Stimulated activated naive CD8-positive, alpha-beta T cell treated with anti-CD3 and anti-CD28 coated beads, Interleukin-15, Interleukin-2, amounts not matched to agents 100 U/mL and 50 U/mL, for 24 hours (primary cell): ENCODE measurements at places on chromosomes 16 and 17.

DNA sequence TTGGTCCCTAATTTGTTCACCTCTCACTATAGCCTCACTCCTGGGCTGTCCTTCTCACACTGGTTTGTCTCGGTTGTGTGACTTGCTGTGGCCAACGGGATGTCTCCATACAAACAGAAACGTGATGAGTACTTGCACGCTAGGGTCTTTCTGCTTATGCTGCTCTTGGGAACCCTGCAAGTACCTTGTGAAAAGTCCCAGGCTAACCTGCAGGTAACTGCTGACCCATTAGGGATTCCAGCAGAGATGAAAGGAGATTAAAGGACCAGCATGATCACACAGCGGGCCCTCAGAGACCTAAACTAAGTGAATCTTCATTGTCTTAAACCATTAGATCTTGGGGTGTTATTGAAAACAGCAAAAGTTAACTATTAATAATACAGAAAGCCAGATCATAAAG lies 562.8 kb upstream of the GOT2 start:
- no peak for DNase-seq

DNA sequence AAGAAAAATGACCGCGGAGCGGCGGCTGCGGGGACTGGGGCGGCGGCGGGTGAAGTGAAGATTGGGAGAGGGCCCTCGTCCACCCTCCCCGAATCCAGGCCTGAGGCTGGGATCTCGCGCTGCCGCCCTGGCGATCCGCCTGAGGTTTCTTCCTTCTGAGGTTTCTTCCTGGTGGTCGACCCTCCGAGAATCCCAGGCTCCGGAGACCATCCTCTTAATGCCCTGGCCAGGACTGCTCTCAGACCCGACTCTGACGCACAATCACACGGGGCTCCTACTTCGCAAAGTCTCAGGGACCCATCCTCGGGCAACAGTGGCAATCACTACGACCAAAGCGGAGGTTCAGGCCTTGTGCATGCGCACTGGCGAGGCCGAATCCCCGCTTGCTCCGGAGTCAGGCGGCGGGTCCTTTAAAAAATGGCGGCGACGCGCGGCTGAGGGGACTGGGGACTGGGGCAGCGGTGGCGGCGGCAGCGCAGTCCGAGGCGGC lies 18.0 kb upstream of the KCNJ18 start:
- DNase-seq, result no peak

- DNase-seq, result no peak
Measured at GRCh38 chr17:27491713-27492190, 35.5 kb downstream of the KSR1 start.

DNA sequence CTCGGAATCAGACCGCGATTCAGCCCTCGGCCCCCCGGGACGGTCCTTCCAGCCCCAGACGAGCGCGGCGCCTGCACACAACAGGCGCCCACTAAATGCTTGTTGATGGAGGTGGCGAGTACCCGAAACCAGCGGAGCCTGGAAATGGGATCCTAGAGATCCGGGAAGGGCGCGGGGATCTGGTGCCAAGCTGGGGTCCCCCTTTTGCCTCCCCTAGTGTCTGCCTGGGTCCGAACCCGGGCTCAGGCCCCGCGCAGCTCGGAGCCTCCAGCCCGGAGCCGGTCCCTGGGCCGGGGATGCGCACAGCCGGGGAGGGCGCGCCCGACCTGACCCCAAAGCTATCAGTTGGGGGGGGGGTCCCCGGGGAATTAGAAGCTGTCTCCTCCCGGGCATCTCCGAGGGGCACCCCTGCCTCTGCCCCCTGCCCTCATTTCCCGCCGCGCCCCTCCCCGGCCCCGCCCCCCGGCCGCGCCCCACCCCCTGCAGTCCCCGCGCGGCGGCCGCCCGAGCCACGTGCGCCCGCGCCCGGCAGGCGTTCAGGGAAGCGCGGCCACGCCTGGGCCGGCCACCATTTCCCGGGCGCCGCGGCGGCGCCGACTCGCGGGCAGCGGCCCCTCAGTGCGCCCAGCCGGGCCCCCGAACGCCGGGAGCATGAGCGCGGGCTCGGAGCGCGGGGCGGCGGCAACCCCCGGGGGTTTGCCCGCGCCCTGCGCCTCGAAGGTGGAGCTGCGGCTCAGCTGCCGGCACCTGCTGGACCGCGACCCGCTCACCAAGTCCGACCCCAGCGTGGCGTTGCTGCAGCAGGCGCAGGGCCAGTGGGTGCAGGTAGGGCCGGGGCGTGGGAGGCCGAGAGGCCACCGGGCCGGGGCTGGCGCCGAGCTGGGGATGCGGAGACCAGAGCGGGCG lies at the start of gene CPNE7:
Gene CPNE7, plus strand, starts transcription at position 512 of the 906 bp plus-strand sequence. Its CDS starts 140 bp downstream, at position 652.
- peak; percentile 37 for DNase-seq

DNA sequence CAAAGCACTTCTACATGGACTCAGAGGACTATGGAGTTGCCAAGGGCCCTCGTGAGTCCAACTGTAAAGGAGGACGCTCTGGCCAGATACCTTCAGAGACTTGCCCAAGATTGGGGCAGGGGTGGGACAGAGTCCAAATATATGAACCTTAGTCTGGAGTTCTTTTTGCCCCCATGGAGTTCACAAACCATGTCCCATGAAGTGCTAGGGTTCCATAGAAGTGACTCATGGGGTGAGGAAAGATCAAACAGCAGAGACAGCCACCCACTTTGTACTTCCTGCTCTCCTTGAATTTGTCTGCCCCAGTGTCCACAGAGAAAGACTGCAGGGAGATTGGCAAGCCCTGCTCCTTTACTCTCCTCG lies 29.0 kb downstream of the SRL start:
- DNase-seq, result no peak

DNA sequence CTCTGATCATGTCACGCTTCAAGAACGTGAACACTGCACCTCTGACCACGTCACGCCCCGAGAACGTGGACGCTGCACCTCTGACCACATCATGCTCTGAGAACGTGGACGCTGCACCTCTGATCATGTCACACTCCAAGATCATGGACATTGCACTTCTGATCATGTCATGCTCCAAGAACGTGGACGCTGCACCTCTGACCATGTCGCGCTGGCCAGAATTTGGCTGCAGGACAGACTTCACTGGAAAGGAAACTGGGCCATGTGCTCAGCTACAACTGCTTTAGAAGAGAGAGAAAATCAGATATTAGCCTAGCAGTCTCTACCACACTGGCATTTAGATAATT lies 182.7 kb downstream of the RPTOR start:
- DNase-seq, result no peak

DNA sequence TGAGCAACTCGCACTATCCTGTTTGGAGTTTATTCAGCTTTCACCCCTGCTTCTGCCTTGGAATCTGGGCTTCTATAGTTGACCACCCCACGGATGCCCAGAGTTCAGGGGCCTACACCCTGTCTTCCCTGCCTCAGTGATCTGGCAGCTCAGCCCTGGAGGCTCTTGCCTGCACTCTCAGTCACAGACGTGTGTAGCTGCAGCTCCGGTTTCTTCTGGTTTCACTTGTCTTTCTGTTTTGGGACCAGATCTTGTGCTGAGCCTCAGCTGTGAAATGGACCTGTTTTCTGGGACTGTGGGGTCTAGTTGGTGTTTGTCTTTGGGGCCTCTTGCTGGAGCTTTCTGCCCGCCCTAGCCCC lies 5.8 kb downstream of the GPT2 start:
- no peak for DNase-seq

GRCh38 chr17:51351890-51352289 lies 91.5 kb downstream of the UTP18 start:
- DNase-seq, result no peak

- DNase-seq, result no peak
Measured at GRCh38 chr16:83343935-83344366, 463.8 kb upstream of the HSBP1 start.

DNA sequence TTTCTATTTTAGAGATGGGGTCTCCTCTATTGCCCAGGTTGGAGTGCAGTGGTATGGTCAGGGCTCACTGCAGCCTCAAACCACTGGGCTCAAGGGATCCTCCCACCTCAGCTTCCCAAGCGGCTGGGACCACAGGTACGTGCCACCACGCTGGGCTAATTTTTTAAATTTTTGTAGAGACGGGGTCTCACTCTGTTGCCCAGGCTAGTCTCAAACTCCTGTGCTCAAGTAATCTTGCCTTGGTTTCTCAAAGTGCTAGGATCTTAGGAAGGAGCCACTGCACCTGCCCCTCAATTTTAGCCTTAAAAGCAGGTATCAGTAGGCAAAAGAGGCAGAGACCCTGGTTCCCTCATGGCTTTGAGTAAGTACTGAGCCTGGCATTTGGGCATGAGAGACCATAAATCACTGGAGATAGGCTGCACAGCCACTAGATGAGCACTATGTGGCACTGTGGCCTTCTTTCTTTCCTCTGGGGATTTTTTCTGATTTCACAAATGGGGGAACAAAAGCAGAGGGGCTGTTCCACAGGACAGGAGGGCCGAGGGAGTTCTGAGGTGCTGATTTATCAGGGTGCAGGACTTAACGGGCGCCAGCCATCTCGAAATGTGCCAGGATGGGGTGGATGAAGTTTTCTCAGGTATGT lies 82.2 kb downstream of the PLXDC1 start:
- no peak for DNase-seq

DNA sequence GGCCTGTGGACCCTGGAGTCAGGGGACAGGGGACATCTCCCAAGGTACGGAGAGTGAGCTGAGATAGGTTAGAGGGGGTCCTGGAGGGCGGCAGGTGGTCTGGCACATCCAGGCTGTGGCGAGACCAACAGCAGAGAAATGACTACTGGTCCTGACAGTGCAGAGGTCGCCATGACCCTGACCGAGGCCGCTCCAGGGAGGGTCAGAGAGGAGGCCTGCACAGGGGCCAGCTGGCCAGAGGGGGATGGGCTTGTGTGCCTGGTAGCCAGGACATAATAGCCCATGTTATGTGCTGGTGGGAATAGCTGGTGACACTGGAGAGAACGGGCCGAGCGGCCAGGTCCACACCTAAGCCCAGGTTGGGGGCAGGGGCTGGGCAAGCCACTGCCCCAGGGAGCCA lies 40.6 kb upstream of the ZC3H18 start:
- DNase-seq, result no peak

DNA sequence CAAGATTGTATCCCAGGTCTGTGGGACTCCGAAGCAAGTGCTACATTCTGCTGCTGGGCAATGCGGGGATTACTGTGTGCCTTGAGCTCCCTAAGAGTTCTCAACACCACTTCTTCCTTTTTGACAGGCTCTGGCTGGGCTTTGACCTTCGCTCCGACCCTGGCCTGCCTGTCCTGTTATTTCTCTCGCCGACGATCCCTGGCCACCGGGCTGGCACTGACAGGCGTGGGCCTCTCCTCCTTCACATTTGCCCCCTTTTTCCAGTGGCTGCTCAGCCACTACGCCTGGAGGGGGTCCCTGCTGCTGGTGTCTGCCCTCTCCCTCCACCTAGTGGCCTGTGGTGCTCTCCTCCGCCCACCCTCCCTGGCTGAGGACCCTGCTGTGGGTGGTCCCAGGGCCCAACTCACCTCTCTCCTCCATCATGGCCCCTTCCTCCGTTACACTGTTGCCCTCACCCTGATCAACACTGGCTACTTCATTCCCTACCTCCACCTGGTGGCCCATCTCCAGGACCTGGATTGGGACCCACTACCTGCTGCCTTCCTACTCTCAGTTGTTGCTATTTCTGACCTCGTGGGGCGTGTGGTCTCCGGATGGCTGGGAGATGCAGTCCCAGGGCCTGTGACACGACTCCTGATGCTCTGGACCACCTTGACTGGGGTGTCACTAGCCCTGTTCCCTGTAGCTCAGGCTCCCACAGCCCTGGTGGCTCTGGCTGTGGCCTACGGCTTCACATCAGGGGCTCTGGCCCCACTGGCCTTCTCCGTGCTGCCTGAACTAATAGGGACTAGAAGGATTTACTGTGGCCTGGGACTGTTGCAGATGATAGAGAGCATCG lies 2.4 kb downstream of the SLC16A13 start:
- no peak for DNase-seq

DNA sequence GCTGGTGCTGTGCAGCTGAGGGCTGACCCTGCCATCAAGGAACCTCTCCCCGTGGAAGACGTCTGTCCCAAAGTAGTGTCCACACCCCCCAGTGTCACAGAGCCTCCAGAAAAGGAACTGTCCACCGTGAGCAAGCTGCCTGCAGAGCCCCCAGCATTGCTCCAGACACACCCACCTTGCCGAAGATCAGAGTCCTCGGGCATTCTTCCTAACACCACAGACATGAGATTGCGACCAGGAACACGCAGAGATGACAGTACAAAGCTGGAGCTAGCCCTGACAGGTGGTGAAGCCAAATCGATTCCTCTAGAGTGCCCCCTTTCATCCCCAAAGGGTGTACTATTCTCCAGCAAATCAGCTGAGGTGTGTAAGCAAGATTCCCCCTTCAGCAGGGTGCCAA lies 20.5 kb downstream of the AKAP1 start:
- no peak for DNase-seq

DNA sequence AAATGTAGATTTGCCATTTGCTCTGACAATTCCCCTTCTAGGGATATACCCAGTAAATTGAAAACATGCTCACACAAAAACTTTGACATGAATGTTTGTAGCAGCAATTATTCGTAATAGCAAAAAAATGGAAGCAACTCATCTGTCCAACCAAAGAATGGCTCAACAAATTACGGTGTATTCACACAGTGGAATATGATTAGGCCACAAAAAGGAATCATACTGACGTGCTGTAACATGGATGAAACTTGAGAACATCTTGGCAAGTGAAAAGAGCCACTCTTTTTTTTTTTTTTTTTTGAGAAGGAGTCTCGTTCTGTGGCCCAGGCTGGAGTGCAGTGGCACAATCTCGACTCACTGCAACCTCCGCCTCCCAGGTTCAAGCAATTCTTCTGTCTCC lies 24.1 kb upstream of the SPNS3 start:
- DNase-seq, result no peak

- peak; percentile 78 for DNase-seq
Measured at GRCh38 chr16:3129137-3130131, 5.4 kb upstream of the ZNF213 start.

- peak; percentile 43 for DNase-seq
Measured at GRCh38 chr17:78358538-78359320, 1.1 kb downstream of the SOCS3 start.

GRCh38 chr17:67200727-67201301 lies 44.2 kb downstream of the HELZ start:
- DNase-seq, result no peak

- peak; percentile 51 for DNase-seq
Measured at GRCh38 chr17:34519282-34519681, 60.1 kb upstream of the TMEM132E start.

DNA sequence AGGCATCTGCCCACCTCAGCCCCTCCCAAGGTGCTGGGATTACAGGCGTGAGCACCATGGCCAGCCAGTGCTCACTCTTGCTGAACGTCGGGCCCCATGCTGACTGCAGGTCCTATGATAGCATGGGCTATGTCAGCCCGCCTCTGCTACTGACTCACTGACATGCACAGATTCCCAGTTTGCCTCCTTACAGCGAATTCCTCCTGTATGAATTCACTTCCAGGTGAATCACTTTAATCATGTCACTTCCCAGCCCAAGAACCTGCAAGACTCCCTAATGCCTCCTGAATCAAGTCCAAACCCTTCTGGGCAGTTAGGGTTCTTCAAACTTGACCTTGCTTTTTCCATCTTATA lies 16.1 kb upstream of the UBTF start:
- DNase-seq, result no peak
